ENCODE measurements at places on chromosomes 3 and 15. TPM values are rescaled to one million over a fixed set of nuclear protein-coding genes. Genes with fewer than 3 reads are reported as not detected.

ITIH1 gene
- total RNA-seq, result not detected

SERPINI2 gene
- not detected for total RNA-seq

NPAP1 gene
- total RNA-seq, result not detected

PYGO1 gene
- total RNA-seq, result not detected

IL1RAP gene
- 10.4 TPM for total RNA-seq

HIGD2B gene
- total RNA-seq, result not detected

CPB1 gene
- total RNA-seq, result not detected

CHRFAM7A gene
- total RNA-seq, result not detected

CHST2 gene
- total RNA-seq, result 5.2 TPM

CAPN7 gene
- total RNA-seq, result 98.6 TPM

DAZL gene
- not detected for total RNA-seq

IRAK2 gene
- total RNA-seq, result 4.3 TPM

KLHL24 gene
- 114 TPM for total RNA-seq

SLC28A2 gene
- total RNA-seq, result not detected

ZNF654 gene
- 23.1 TPM for total RNA-seq

TM4SF1 gene
- total RNA-seq, result not detected

GPR149 gene
- total RNA-seq, result not detected

CISH gene
- total RNA-seq, result 8.8 TPM

GABRB3 gene
- not detected for total RNA-seq

PAK2 gene
- total RNA-seq, result 76.6 TPM

SLC22A13 gene
- 1.0 TPM for total RNA-seq

RLBP1 gene
- not detected for total RNA-seq

OR5K2 gene
- not detected for total RNA-seq

KBTBD13 gene
- not detected for total RNA-seq

ZNF662 gene
- 17.6 TPM for total RNA-seq

CELF6 gene
- 5.9 TPM for total RNA-seq

MASP1 gene
- total RNA-seq, result not detected

MRAS gene
- total RNA-seq, result 0.13 TPM

FAH gene
- 8.9 TPM for total RNA-seq

DLL4 gene
- total RNA-seq, result 0.16 TPM

CD86 gene
- total RNA-seq, result 0.83 TPM

PPP2R3A gene
- 1.0 TPM for total RNA-seq

TRIM42 gene
- not detected for total RNA-seq

STRC gene
- total RNA-seq, result 5.4 TPM

ADAMTSL3 gene
- total RNA-seq, result not detected

EXD1 gene
- not detected for total RNA-seq

VIPR1 gene
- total RNA-seq, result 122 TPM

ATP13A4 gene
- total RNA-seq, result 4.6 TPM

PLD1 gene
- 0.38 TPM for total RNA-seq

ITGA11 gene
- 0.03 TPM for total RNA-seq

SAXO2 gene
- total RNA-seq, result 3.9 TPM

IGF2BP2 gene
- 0.49 TPM for total RNA-seq

UNC13C gene
- not detected for total RNA-seq
